Renal pelvis (tissue), 12 donors: ENCODE measurements at places on chromosomes 1 and 21.

DNA sequence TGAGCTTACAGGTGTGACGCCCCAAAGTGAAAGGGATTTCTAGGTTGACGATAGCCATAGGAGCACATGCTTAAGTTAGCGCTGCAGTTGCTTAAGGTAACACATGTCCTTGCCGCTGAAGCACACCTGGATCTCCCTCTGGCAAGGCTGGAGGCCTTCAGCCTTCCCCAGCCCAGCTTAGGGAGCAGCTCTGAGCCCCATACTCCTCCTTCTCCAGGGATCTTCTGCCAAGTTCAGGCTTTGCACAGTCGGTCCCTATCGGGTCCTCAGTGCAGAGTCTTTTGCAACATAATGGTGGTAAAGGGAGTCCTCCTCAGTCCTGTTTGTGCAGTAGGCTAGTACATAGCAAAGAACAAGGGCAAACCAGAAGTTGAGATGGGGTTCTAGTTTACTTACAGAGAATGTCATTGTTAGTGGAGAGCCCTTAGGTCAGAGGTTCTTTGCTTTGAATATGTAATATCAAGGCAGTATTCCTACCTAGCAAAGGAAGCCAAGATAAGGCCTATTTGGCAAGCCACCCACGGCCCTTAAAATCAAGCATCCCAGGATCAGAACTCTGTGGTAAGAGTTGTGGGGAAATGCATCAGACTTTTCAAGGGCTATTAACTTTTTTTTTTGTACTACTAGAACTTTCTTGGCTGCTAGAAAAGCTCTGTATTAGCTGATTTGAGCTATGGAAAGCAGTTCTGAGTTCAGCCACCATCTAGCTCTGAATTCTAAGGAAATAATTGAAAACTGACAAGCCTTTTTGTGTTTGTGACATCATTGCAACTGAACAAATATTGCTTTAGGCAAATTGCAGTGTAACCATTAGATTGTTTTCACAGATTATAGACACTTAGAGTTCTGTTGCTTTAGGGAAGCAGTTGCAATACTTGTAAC, 1.4 kb downstream of the EVA1C start:
- no peak for DNase-seq

DNA sequence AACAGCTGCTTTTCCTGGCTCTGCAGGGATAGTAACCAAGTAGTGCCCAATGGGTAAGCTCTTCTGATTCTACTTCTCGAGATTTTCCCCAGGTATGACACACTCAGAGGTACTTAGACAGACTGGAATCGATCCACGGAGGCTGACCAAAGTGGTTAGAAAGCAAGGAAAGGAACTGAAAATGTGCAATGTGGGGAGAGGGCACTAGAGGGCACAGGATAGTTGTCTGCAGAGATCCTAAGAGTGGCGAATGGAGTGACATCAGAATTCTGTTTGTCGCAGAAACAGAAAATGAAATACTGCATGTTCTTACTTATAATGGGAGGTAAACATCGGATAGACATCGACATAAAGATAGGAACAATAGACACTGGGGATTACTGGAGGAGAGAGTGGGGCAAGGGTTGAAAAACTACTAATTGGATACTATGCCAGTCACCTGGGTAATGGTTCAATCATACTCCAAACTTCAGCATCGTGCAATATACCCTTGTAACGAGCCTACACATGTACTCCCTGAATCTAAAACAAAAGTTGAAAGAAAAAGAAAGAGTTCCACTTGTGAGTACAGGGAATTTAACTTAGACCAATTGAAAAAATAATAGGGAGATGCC, 23.3 kb downstream of the CYP2J2 start:
- no peak for DNase-seq

DNA sequence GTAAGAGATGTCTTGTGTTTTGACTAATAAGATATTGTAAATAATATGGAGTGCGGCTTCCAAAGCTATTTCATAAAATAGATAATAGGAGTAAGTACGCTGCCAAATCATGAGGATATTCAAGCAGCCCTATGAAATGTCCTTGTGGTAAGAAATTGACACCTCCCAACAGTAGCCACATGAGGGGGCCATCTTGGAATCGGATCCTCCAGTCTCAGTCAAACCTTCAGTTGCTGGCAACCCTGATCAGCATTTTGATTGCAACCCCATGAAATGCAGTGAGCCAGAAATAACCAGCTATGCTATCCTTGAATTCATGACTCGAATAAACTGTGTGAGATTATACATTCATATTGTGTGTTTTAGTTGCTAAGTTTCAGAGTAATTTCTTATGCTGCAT, 212.4 kb downstream of the PLA2G4A start:
- DNase-seq, result no peak

- DNase-seq, result no peak
Measured at GRCh38 chr1:220991959-220992704, 112.9 kb downstream of the HLX start.

GRCh38 chr1:219329578-219329977, 155.9 kb downstream of the LYPLAL1 start:
- DNase-seq, result peak; percentile 15

- DNase-seq, result peak; percentile 43
Measured at GRCh38 chr21:46128106-46128932, 27.1 kb downstream of the FTCD start.

GRCh38 chr1:62196086-62196690, 1.5 kb downstream of the L1TD1 start:
- DNase-seq, result no peak

DNA sequence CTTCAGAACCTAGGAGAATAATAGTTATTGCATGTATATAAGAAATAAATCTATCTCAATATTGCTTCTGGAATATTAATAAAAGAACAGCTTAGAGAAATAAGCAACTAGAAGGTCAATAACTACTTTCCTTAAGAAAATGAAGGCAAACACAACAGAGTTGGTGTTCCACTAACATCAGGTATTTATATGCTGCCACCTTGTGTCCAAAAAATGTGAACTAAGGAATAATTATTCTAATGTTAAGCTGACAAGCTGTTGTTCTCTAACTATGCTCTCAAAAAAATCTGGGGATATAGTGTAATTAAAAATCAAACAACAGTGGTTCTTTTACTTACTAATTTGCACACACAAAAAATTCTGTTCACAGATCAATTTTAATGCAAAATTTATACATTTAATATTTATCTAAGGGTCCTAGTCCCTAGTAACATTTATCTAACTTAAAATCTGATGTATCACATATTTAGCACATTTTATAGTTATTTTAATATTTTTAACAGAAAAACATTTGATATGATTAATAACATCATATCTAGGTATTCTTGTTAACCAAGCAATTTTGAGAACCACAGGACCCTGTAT, 39.6 kb downstream of the UCHL5 start:
- DNase-seq, result peak; percentile 48

DNA sequence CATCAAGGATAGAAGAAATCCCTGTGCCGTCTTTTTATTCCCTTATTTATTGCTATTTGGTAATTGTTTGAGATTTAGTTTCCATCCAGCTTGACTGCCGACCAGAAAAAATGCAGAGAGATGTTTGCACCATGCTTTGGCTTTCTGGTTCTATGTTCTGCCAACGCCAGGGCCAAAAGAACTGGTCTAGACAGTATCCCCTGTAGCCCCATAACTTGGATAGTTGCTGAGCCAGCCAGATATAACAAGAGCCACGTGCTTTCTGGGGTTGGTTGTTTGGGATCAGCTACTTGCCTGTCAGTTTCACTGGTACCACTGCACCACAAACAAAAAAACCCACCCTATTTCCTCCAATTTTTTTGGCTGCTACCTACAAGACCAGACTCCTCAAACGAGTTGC, 99.0 kb downstream of the TGFB2 start:
- no peak for DNase-seq

DNA sequence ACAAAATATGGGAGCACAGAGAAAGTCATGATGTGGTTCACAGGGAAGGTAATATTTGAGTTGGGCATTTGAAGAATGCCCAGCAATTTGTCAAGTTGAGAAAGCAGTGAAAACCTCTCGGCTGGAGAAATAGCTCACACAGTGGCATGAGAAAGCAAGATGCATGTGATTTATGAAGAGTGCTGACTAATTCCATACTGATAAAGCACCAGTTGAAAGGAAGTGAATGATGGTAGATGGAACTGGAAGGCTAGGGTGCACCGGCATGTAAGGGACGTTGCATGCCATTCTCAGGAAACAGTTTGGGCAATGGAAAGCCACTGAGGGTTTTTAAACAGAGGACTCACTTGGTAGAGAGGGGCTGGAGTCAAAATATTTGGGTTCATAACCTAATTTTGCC, 53.5 kb upstream of the MTF2 start:
- no peak for DNase-seq

DNA sequence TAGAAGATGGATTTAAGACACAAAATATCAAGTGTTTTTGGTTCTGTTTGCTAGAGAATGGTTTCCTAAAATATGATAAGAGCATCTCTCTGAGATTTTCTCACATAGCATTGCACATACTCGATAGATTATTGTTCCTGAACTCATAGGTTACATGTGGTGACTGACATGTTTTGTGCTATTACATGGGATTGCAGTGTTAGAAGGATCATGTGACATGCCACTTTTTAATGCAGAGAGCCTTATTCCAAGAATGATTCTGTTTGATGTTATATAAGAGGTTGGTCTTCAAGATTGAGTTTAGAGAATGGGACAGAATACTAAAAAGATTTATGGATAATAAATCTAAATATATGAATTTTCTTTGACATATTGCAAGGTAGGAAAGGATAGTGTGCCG, 34.4 kb upstream of the SPAG17 start:
- DNase-seq, result no peak

DNA sequence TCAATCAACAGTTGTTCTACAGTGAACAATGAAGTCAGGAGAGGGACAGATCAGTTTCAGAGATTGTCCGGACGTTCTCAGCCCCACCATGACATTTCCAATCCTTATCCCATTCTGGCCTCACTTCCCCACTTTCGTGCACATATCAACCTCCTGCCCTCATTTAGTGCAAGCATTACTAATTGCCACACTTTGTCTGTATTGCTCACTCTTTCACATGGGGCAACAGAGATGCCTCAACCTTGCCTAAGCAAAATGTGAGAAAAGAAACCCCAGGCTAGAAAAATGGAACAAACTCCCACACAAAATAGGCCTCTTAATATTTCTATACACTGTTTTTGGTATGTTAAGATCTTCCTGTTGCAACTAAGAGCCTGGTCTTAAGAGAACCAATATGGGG, 8.9 kb upstream of the RGS1 start:
- no peak for DNase-seq

- DNase-seq, result no peak
Measured at GRCh38 chr1:121586369-121587229, 401.8 kb downstream of the SRGAP2C start.

DNA sequence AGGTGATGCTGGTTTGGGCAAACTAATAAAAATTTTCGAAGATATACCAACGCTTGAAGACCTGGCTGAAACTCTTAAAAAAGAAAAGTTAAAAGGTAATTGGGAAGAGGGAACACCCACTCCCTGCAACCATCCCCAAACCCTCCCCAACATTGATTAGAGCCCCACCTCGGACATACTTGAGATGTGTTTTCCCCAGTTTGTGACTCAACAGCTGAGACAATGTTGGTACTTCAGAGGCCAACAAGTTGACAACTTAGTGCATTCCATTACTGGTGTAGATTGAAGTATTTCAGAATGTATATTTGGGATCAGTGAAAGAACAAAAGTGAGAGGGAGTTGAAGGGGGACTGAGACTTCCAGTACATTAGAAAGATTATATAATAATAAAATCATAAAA, 5.1 kb downstream of the IFI16 start:
- DNase-seq, result no peak

- no peak for DNase-seq
Measured at GRCh38 chr1:102837551-102837950, 270.8 kb downstream of the COL11A1 start.

DNA sequence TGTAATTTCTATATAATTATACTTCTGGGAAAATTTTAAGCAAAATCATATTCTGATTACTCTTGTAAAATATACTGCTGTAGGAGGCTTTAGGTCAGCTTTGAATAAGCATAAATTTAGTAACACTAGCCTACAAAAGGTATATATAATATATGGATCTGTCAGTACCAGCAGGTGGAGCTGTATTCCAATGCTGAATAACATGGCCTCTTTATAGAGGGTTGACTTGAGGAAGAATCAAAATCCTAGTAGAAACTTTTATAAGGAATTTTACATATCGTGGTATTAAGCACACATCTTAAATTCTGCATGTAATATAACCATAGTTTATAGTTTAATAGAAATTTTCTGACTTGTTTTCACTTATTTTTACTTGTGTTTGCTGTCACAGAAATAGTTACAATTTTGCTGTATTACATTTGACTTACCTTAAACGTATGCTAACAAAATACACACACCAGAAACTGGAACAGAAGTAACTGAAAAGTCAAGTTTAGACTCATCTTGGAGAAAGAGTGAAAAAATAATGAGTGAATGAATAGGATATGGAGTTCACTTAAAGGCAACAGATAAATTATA, 79.3 kb downstream of the HMCN1 start:
- DNase-seq, result peak; percentile 30

- no peak for DNase-seq
Measured at GRCh38 chr1:197797010-197797409, 21.7 kb upstream of the DENND1B start.

DNA sequence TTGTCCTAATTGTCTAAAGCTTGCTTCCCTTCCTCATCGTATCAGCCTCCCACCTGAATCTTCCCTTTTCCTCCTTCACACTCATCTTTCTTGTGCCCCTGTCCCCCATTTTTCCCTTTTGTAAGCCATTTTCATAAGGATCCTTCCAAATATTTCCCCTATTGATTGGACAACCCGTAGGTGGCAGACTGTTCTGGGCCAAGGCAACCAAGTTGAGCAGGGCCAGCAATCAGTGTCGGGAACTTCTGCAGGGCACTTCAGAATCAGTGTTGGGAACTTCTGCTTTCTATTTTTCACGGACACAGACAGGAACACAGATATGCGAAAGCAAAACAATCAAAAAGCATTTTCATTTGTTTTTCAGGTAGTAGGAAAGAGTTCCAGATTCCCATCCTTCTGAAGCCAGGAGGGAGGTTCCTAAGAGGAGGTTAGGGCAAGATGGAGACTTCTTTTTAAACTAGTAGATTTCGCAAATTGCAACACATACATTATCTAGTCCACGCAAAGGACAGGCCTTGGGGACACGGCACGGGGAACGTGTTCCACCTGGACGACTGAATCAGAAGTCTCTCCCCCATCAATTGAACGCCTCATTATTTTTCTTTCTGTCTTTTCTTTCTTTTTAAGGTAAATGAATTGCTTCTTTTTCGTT, 691 bp upstream of the MPZL1 start:
- no peak for DNase-seq

DNA sequence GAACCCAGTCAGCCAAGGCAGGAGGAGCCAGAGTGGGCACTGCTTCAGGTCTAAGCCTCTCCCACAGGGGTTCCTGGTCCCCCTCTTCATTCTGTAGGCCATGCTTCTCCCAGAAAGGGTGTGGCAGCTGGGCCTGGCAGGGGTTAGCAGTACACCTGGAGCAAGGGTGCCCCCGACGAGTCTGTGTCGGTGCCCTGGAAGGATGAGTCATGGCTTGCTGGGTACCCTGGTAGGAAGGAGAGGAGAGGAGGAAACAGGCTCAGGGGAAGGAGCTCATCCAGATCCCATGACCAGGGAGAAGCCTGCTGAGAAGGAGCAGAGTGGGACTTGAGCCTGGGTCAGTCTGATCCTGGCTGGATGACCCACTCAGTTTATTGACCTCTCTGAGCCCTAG, 10.3 kb downstream of the KDF1 start:
- DNase-seq, result no peak

- DNase-seq, result no peak
Measured at GRCh38 chr1:185241127-185241526, 75.9 kb downstream of the IVNS1ABP start.
